ENCODE measurements at places on chromosomes 16 and 17. TPM values are rescaled to one million over a fixed set of nuclear protein-coding genes. Genes with fewer than 3 reads are reported as not detected.

The SLC5A11 gene
- total RNA-seq, result not detected

The TRAPPC1 gene
- total RNA-seq, result 68.2 TPM

The GUCY2D gene
- total RNA-seq, result not detected

DNA sequence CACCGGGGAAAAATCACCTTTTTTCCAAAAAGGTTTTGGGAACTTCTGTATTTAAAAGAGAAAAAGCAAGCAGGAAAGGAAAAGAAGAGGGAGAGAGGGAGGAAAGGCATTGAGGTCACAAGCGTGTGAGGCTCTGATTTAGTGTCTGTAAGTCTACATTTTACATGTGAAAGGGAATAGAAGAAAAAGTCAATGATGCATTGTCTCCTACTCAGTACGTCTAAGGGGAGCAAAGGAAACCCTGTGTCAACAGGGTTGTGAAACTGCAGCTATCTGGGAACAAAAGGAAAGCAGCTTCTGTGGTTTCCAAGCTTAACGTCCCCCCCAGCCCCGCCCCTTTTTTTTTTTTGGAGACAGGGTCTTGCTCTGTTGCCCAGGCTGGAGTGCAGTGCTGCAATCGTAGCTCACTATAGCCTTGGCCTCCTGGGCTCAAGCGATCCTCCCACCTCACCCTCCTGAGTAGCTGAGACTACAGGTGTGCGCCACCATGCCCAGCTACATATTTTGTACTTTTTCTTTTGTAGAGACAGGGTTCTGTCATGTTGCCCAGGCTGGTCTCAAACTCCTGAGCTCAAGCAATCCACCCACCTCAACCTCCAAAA, 1.8 kb upstream of the CDC42EP4 start:
- H3K27ac ChIP-seq, result no peak overlapping the region

The TBC1D3E gene
- total RNA-seq, result not detected

GRCh38 chr17:76519048-76519966, 18.1 kb upstream of the RHBDF2 start:
- DNase-seq, result no peak
- peaks cover 24% of the 10 kb centered on the region for H3K4me1 ChIP-seq
- H3K27ac ChIP-seq, result no peak overlapping the region
- H3K27me3 ChIP-seq, result no peaks in the 10 kb centered on the region

- no peaks in the 10 kb centered on the region for H3K27me3 ChIP-seq
- DNase-seq, result no peak
- H3K4me1 ChIP-seq, result no peaks in the 10 kb centered on the region
- no peak overlapping the region for H3K27ac ChIP-seq
- H3K4me3 ChIP-seq, result no peak overlapping the region
- H3K36me3 ChIP-seq, result peaks cover 44% of the 10 kb centered on the region
These were observed 10.0 kb downstream of the STX4 start for GRCh38 chr16:31043352-31043751.

DNA sequence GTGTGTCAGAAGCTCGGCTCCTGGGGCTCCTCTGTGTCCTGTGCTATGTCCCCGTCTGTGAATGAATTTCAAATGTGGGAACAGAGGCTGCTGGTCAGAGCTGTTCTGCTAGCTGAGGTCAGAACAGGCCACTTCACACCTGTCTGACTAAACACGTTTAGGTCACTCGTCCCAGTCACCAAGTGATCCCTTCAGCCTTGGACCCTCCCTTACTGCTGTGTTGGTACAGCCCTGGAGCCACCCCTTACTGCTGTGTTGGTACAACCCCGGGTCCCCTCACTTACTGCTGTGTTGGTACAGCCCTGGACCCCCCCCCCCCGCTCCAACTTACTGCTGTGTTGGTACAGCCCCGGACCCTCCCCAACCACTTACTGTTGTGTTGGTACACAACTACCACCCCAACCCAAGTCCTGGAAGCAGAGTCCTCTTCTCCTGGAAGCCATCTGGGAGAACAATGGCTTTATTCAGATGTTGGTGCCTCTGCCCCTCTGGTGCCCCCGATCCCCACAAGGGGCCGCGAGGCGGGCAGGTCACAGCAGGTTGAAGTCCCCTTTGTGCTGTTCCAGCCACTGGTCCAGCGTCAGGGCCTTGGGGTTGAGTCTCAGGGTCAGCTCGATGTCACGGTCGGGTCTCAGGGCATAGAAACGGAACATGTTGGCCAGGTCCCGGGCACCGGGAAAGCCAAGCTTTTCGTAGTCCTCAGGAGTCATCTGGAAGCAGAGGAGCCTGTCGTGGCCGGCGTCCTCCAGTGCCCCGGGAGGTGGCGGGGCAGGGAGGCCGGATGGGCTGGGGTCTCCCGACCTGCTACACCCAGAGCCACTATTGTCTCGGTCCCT, 13.0 kb downstream of the NMRAL1 start:
- DNase-seq, result no peak
- H3K27me3 ChIP-seq, result no peaks in the 10 kb centered on the region
- H3K36me3 ChIP-seq, result peaks cover 32% of the 10 kb centered on the region
- no peak overlapping the region for H3K27ac ChIP-seq

DNA sequence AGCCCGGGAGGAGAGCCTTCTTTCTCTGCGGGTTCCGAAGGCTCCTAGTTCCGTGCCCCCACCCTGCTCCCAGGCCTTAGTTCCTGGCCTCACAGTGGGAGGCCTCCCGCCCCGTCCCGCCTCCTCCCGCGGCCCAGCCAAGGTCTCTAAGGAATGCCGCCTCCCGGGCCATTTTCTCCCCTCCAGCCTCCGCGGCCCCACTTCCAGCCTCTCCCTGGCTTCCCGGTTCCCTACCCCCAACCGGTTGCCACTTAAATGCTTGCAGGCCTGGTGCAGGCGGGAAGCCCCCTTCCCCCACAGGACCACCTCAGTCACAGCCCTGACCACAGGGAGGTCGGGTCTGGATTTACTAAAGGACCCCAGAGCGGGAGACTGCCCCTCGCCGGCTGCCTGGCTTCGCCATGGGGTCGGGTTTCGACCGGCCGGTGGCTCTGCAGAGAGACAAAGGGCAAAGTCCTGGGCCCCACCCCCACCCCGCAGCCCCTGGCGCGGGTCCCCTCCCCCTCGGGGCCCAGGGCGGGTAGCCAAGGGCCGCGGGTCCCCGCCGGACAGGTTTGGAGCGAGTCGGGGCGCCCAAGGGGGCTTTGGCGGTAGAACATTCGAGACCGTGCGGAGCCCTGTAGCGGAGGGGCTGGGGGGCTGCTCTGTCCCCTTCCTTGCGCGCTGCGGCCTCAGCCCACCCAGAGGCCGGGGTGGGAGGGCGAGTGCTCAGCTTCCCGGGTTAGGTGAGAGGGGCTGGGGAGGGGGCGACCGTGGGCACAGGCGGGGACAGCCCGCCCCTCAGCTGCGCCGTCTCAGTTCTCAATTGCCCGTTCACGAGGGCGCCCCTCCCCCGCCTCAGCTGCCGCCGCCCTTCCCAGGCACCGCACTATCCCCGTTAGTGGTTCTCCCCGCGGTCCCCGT, 16.4 kb downstream of the IGF2BP1 start:
- H3K4me1 ChIP-seq, result peaks cover 14% of the 10 kb centered on the region
- no peak overlapping the region for H3K27ac ChIP-seq
- H3K36me3 ChIP-seq, result no peaks in the 10 kb centered on the region
- peaks cover 22% of the 10 kb centered on the region for H3K27me3 ChIP-seq
- no peak overlapping the region for H3K4me3 ChIP-seq
- DNase-seq, result peak; percentile 42

GRCh38 chr17:10226930-10227695, 28.7 kb upstream of the GAS7 start:
- no peak overlapping the region for H3K4me3 ChIP-seq
- no peak for DNase-seq
- H3K27ac ChIP-seq, result no peak overlapping the region
- H3K27me3 ChIP-seq, result no peaks in the 10 kb centered on the region

DNA sequence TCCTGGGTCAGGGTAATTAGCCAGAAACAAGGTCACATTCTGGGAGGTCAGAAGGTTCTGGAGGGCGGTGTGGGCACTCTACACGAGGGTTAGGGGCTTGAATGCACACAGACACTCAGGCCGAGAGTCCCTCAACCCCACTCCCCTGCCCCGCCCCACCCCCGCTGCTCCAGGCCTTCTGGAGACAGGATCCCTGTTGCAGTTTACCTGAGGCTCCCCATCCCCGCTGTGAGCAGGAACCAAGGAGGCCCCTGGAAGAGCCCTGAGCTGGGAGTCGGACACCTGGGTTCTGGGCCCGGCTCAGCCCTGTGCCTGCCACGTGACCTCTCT, 4.4 kb upstream of the ACTG1 start:
- no peak for DNase-seq
- peak overlapping the region; percentile 98 for H3K27ac ChIP-seq
- peaks cover 61% of the 10 kb centered on the region for H3K4me1 ChIP-seq
- peak overlapping the region; percentile 6 for H3K4me3 ChIP-seq
- no peaks in the 10 kb centered on the region for H3K27me3 ChIP-seq

- peaks cover 59% of the 10 kb centered on the region for H3K4me1 ChIP-seq
- DNase-seq, result no peak
- H3K27me3 ChIP-seq, result no peaks in the 10 kb centered on the region
- no peaks in the 10 kb centered on the region for H3K36me3 ChIP-seq
- peak overlapping the region; percentile 51 for H3K27ac ChIP-seq
These were observed 6.1 kb downstream of the ABR start for GRCh38 chr17:1173432-1174262.

The CSH2 gene
- not detected for total RNA-seq

The ASIC2 gene
- 0.75 TPM for total RNA-seq

- no peaks in the 10 kb centered on the region for H3K36me3 ChIP-seq
- H3K27me3 ChIP-seq, result no peaks in the 10 kb centered on the region
- DNase-seq, result no peak
- no peak overlapping the region for H3K4me3 ChIP-seq
- no peak overlapping the region for H3K27ac ChIP-seq
These were observed 56.4 kb downstream of the JPH3 start for GRCh38 chr16:87658564-87659225.

DNA sequence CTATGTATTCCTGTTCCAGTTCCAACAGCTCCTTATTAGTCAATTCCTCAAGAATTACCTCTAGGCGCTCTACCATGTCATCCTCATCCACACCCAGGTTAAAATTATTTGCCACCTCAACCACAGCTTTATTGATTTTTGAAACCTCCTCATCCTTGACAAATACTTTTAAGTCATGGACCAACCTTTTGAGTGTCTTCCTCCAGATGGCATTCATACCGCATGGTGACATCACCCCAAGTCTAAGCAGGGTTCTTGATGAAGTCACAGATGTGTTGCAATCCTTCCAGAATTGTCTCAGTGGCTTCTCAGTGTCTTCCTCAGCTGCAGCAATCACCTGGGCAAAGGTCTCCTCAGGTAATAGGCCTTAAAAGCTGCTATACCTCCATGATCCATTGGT, 40.1 kb downstream of the BCL7C start:
- no peak for DNase-seq
- no peaks in the 10 kb centered on the region for H3K36me3 ChIP-seq
- H3K27ac ChIP-seq, result no peak overlapping the region
- no peak overlapping the region for H3K4me3 ChIP-seq
- peaks cover 7% of the 10 kb centered on the region for H3K4me1 ChIP-seq
- no peaks in the 10 kb centered on the region for H3K27me3 ChIP-seq

The KCTD2 gene
- 28.4 TPM for total RNA-seq

DNA sequence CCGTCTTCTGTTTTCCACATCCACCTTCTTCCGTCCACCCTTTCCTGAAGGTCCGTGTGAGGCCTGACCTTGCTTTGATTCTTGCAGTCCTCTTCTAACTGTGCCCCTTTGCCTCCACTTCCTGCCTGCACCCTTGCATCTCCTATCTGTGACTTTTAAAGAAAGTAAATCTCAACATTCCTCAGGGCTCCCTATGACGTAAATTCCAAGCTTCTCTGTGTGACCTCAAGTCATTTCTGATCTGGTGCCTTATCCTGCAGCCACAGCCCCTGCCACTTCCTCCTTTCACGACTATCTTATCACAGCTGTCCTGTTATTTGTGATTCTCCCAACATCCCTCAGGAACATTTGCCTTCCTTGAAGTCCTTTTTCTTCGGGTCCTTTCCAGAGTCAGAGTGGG, 520.5 kb downstream of the CDH13 start:
- H3K36me3 ChIP-seq, result no peaks in the 10 kb centered on the region
- no peak overlapping the region for H3K27ac ChIP-seq
- H3K27me3 ChIP-seq, result no peaks in the 10 kb centered on the region
- H3K4me3 ChIP-seq, result no peak overlapping the region
- no peaks in the 10 kb centered on the region for H3K4me1 ChIP-seq
- no peak for DNase-seq

The DPEP2 gene
- 1.6 TPM for total RNA-seq

DNA sequence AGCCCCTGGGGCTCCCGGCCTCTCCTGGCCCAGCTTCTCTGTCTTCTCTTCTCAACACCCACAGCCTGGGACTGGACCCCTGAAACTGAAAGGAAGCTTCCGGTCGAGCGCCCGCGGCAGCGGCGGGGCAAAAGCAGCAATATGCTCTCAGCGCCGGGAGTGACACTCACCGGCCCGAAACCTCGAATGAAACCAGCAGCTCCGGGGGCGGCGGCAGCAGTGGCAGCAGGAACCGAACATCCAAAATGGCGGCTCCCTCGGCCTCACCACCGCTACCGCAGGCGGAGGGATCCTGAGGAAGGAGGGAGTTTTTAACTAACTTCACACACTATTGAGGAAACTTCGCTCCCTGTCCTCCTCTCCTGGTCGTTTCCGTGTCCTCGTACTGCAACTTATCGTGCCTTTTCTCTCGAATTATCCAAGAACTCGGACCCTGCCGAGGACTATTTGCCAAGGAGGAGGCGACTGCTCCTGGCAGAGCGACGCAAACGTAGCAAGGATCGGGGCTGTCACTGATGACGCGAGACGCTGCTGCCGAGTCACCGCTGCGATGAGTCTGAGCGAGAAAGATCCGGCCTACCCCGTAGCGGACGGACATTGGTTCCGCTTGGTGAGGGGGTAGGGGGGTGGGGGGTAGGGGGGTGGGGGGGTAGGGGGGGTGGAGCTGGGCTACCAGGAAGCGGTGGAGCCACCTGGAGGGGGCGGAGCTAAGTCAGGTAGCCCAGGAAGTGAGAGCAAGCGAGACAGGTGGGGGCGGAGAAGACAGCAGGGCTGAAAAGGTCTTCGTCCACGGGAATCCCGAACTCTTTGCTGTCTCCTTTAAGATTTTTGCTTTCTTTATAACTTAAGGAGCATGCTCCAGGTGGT, at the start of gene AP1G1:
AP1G1 (minus strand) TSS at position 242 of the 867 bp plus-strand sequence. CDS start 19,355 bp downstream, outside the sequence.
- no peaks in the 10 kb centered on the region for H3K36me3 ChIP-seq
- no peaks in the 10 kb centered on the region for H3K27me3 ChIP-seq
- H3K4me3 ChIP-seq, result peak within 1 kb of the TSS; percentile 88
- H3K27ac ChIP-seq, result peak within 1 kb of the TSS; percentile 98
- peaks cover 32% of the 10 kb centered on the region for H3K4me1 ChIP-seq
- peak; percentile 96 for DNase-seq

GRCh38 chr17:49414271-49414621, 436 bp downstream of the PHB1 start:
- H3K27ac ChIP-seq, result peak overlapping the region; percentile 36
- peak overlapping the region; percentile 96 for H3K4me3 ChIP-seq
- no peaks in the 10 kb centered on the region for H3K27me3 ChIP-seq
- peaks cover 39% of the 10 kb centered on the region for H3K36me3 ChIP-seq

- no peaks in the 10 kb centered on the region for H3K4me1 ChIP-seq
- H3K27me3 ChIP-seq, result no peaks in the 10 kb centered on the region
These were observed 7.5 kb downstream of the NETO2 start for GRCh38 chr16:47136099-47136842.

The TEKT3 gene
- not detected for total RNA-seq

- no peaks in the 10 kb centered on the region for H3K27me3 ChIP-seq
- no peaks in the 10 kb centered on the region for H3K4me1 ChIP-seq
- peak; percentile 70 for DNase-seq
- H3K36me3 ChIP-seq, result no peaks in the 10 kb centered on the region
These were observed 34.7 kb downstream of the ANKRD40 start for GRCh38 chr17:50672831-50673551.

GRCh38 chr16:86519007-86519648, 8.8 kb downstream of the FOXF1 start:
- no peak overlapping the region for H3K4me3 ChIP-seq
- no peak for DNase-seq
- H3K27me3 ChIP-seq, result no peaks in the 10 kb centered on the region
- no peaks in the 10 kb centered on the region for H3K36me3 ChIP-seq
- H3K27ac ChIP-seq, result no peak overlapping the region

The TBC1D3G gene
- total RNA-seq, result not detected

The PHKG2 gene
- total RNA-seq, result 16.0 TPM
